Effector memory CD8-positive, alpha-beta T cell (primary cell): ENCODE measurements at places on chromosomes 4 and X.

GRCh38 chr4:3741217-3742011 is 24.8 kb upstream of the ADRA2C start:
- H3K27me3 ChIP-seq: peaks cover 90% of the 10 kb centered on the region
- no peak for DNase-seq
- no peaks in the 10 kb centered on the region for H3K4me1 ChIP-seq
- H3K36me3 ChIP-seq: no peaks in the 10 kb centered on the region
- no peak overlapping the region for H3K4me3 ChIP-seq

DNA sequence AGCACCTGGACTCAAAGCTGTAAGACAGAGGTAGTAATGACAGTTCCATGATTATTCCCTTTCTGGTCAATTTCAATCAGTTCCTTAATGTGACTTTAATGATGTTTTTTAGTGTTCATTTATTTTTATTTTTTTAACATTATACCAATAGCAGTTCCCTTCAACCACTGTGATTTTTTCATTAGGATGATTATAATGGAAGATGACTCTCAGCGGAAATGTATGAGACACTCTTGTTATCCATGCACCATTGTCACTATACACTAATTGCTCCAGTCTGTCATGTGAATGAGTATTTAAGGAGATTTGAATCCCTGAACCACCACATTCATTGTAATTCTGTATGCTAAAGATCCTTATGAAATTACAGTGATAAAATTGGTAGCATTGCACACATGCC is 2102.3 kb upstream of the AGA start:
- H3K27ac ChIP-seq: no peak overlapping the region
- H3K4me3 ChIP-seq: no peak overlapping the region
- no peaks in the 10 kb centered on the region for H3K36me3 ChIP-seq

GRCh38 chrX:133958997-133959688 is 26.3 kb downstream of the GPC3 start:
- peaks cover 6% of the 10 kb centered on the region for H3K27me3 ChIP-seq
- no peak overlapping the region for H3K27ac ChIP-seq
- no peak for DNase-seq
- H3K36me3 ChIP-seq: no peaks in the 10 kb centered on the region

DNA sequence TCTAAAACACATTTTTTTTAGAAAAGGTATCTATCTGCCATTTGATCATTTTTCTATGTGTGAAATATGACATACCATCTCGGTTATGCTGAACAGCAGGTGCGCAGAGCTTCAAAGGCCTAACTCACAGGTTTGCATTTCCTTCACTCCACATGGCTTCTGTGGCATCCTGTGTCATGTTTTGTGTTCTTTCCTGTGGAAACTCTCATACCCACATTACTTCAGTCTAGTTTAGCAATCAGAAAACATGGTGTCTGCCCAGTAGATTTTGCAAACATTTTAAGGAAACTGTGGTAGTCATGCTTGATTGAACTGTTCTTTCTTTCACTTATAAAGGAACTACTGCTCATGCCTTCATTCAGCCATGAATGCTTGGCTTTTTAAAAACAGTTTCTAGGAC is 11.3 kb upstream of the ARAP2 start:
- no peaks in the 10 kb centered on the region for H3K27me3 ChIP-seq
- H3K27ac ChIP-seq: peak overlapping the region; percentile 93
- peak; percentile 59 for DNase-seq
- peaks cover 14% of the 10 kb centered on the region for H3K36me3 ChIP-seq
- peak overlapping the region; percentile 81 for H3K4me3 ChIP-seq

DNA sequence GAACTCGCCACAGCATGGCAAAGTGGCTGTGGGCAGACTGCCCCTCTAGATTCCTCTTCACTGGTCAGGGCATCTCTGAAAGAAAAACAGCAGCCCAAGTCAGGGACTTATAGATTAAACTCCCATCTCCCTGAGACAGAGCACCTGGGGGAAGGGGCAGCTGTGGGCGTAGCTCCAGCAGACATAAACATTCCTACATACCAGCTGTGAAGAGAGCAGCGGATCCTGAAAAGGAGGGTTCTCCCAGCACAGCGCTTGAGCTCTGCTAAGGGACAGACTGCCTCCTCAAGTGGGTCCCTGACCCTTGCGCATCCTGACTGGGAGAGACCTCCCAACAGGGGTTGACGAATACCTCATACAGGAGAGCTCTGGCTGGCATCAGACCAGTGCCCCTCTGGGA is 18.8 kb upstream of the ZMAT1 start:
- H3K4me3 ChIP-seq: no peak overlapping the region
- H3K36me3 ChIP-seq: peaks cover 4% of the 10 kb centered on the region
- no peak overlapping the region for H3K27ac ChIP-seq
- H3K27me3 ChIP-seq: peaks cover 40% of the 10 kb centered on the region
- no peak for DNase-seq

DNA sequence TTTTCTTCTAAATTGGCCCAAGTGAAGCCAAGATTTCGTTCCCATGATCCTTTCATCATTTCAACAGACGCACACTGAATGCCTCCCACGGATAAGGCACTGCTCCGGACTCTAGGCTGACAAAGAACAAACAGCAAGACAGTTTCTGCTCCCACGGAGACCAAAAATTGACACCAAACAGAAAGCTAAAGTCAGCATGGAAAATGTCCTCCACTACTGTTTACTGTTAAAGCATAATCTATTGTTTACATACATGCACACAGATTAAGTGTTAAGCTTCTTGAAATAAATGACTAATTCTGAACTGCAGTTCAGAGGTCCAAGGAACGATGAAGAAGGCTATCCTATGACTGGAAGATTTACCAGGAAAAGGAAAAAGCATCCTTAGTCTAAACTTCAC is 199.6 kb downstream of the AASDH start:
- H3K27me3 ChIP-seq: peaks cover 45% of the 10 kb centered on the region
- H3K4me3 ChIP-seq: no peak overlapping the region
- H3K27ac ChIP-seq: no peak overlapping the region
- H3K36me3 ChIP-seq: no peaks in the 10 kb centered on the region
